ENCODE measurements at places on chromosomes 16 and 17.

GRCh38 chr16:1196494-1196893 lies 28.6 kb downstream of the TPSG1 start:
- no peak for DNase-seq

GRCh38 chr16:54245788-54246453 lies 40.7 kb downstream of the IRX3 start:
- DNase-seq, result no peak

- peak; percentile 16 for DNase-seq
These were observed 79.8 kb downstream of the JPH3 start for GRCh38 chr16:87681981-87682570.

DNA sequence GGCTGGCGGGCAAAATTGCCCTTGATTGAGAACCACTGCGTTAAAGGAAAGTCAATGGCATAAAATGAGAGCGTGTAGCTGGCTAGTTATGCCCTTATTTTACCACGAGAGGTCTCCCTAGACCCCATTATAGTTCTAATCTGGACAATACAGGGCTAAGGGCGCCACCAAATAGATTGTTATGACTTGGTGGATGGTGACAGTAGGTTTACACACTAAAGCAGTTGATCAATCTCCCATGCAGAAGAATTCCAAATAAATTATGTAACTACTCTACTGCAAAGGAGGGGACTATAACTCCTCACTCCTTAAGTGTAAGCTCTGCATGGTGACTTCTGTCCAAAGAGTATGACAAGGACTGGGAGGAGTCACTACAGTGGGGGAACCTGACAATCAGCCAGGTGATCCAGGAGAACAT lies 20.4 kb upstream of the YPEL2 start:
- DNase-seq, result peak; percentile 61

GRCh38 chr16:56932721-56933619 lies 1.0 kb downstream of the HERPUD1 start:
- peak; percentile 13 for DNase-seq

GRCh38 chr16:4085405-4085970 lies 30.8 kb downstream of the ADCY9 start:
- DNase-seq, result no peak

DNA sequence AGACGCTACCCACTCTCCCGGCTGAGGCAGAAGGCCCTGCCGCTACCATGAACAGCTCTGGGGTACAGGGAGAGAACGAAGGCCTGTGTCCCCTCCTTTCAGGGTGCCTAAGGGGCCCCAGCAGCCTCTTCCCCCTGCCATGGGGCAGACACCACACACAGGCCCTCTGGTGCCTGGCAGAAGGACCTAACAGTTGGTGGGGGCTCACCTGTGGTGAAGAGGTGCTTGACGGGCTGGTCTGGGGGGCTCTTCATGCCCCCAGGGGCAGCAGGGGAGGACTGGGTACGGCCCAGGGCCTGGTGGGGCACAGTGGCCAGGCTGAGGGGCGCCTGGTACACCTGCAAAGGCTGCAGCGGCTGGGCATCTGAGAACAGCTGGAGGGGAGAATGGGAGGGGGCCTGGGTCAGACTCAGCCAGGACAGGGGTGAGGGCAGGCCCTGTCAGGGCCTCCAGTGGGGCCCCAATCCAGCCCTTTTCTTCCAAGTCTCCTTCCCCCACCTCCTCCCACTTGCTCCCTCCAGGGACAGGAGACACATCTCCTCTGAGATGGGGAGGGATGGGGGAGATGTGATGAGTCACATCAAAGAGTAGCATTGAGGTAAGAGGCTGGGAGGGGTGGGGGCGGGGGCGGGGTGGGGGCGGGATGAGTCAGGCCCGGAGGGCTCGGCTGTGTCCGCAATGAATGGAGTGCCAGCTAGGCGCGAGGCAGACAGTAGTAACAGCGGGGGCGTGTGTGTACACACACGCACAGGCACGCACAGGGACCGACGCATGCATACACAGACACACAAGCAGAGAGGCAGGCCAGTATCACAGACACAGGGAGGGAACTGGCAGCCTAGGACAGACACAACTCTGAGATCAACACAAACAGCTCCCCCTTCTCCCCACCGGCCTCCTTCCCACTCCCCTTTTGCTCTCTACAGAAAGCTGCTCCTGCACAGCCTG lies 16.1 kb downstream of the G6PC3 start:
- no peak for DNase-seq

DNA sequence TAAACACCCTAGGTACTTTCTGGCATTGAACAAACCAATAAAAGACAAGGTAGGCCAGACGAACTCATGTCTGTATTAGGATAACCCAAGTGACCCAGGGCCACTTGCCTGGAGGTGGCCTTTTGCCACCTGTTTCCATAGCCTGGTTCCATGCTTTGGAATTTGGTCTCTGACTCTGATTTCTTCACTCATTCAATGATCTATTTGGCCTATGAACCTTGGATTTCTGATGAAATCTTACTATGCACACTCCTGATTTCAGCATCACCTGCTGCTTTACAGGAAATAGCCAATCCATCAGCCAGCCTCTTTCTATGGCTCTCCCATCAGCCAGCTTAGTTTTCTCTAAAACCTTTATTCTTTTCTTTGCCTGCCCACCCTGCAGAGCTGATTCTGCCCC lies 142.8 kb upstream of the PSMD7 start:
- DNase-seq, result no peak
